ENCODE measurements at places on chromosomes 3 and 15.

- no peak for DNase-seq
These were observed 338.9 kb upstream of the GBE1 start for GRCh38 chr3:82100378-82100777.

DNA sequence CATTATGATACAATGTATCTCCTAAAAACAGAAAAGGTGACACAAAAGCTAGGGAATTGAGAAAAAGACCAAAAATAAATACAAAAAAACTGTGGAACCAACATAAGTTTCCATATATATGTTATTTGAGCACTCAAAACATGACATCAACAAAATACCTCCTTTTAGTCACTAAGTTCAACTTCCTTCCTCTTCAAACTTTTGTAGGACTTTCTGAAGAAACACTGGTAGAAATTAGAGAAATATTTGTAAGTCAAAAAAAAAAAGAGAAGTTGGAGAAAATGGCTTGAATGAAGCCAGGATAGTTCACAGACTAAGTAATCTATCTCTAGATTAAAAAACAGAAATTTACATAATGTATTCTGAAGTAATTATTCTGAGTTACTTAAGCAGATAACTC lies 208.4 kb upstream of the ALCAM start:
- no peak for DNase-seq

DNA sequence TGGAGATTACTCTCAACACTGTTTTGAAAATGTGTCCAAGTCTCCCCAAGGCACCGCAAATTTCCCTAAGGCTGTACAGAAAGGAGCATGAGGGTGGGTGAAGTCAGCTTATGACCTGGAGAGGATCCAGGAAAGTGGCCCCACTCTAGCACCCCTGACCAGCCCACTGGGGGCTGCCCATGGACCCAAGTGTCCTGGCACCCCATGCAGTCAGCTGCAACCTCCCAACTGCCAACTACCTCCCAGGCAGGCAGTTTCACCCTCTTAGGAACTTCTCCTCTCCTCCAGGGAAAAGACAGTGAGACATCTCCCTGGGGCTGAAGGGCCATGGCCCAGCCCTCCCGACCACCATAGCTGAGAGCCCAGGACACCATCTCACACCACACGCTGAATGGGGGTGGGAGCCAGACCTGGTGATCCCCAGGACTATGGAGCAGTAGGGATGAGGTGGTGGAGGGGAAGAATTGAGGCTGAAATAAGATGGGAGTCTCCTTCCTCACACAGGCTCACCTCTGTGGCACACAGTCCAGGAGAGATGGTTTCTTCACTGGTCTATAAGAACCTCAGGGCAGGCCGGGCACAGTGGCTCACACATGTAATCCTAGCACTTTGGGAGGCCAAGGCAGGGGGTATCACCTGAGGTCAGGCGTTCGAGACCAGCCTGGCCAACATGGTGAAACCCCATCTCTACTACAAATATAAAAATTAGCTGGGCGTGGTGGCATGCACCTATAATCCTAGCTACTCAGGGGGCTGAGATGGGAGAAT lies 104.4 kb downstream of the DAPK2 start:
- DNase-seq: no peak

- DNase-seq: no peak
These were observed 29.5 kb upstream of the SMAD3 start for GRCh38 chr15:67035886-67036285.

GRCh38 chr15:40756938-40757337 lies 1.9 kb upstream of the RMDN3 start:
- DNase-seq: no peak

GRCh38 chr3:80734483-80734882 lies 966.7 kb upstream of the ROBO1 start:
- no peak for DNase-seq

GRCh38 chr3:13276438-13277195 lies 143.5 kb downstream of the NUP210 start:
- DNase-seq: no peak

GRCh38 chr3:52742418-52743041 lies 28.2 kb downstream of the NEK4 start:
- DNase-seq: no peak

- DNase-seq: no peak
These were observed 26.3 kb upstream of the BNC1 start for GRCh38 chr15:83310521-83311456.

GRCh38 chr3:182726258-182727142 lies 66.8 kb upstream of the ATP11B start:
- no peak for DNase-seq

- DNase-seq: no peak
These were observed 228.1 kb upstream of the C2CD4B start for GRCh38 chr15:62393196-62393595.

GRCh38 chr15:59295261-59296001 lies 77.2 kb downstream of the MYO1E start:
- no peak for DNase-seq

DNA sequence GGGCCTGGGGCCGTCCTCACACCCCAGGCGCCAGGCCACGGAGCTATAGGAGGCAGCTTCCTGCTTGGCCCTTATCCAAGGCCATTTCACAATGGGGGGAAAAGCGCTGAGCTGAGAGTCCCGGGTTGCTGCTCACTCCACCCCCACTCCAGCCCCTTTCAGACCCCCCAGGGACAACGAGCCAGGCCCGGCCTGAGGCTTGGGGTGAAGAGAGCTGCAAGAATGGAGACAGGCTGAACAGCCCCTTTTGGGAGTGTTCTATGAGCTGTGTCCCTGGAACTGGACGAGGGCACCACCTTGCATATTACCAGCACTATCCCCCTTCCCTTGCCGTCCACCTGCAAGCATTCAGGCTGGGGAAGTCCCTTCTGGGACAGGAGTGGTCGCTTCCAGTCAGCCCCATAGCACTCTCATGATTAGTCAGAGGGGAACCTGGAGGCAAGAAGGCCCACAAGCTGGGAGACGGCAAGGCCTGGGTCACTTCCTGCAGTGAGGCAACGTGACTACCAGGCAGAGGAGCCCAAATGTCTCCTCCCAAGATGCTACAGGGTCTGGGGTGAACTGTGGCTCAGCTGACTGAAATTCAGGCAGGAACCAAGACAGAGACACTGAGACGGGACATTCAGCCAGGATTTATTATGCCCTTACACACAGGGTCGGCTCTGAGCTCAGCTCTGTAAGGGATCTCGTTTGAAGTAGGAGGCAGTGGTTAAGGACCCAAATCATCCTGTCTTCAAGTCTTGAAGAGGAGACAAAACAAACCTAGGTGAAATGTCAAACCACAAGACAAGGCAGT lies 8.6 kb upstream of the SRP14 start:
- DNase-seq: no peak

DNA sequence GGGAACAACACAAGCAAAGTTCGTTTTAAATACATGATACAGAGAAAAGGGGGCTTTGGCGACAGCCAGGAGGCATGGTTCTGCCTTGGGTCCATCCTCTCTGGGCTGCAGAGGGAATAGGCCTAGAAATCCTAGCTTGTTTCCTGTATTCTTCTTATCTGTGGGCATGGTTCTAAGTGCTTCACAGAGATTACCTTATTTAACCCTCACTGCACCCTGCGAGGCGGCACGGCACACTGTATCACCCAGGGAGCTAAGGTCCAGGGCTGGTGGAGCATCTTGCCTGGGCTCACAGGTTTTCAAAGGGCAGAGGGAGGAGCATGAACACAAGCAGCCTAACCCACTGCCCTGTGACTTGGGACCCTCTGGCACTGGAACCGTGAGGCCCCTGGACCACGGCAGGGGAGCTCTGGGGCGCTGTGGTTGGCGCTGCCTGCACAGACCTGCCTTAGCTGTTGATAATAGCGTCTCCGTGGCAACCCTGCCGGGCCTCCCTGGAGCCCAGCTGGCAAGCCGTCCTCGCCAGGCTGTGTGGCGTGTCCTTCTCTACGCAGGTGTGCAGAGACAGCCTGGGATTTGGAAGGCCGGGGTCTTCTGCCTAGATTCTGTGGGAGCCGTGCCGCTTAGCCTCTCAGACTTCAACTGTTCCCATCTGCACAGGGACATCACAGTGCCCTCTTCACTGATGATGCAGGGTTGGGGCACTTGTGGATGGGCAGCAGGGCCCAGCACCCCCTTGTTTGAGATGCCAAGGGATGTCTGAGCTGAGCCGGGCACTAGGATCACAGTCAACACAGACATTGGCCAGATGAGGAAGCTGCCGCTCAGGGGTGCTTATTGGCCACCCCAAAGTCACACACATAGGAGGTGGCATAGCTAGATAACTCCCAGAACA lies 154.6 kb upstream of the TLE3 start:
- no peak for DNase-seq

GRCh38 chr3:170553788-170554757 lies 31.8 kb downstream of the SLC7A14 start:
- no peak for DNase-seq

DNA sequence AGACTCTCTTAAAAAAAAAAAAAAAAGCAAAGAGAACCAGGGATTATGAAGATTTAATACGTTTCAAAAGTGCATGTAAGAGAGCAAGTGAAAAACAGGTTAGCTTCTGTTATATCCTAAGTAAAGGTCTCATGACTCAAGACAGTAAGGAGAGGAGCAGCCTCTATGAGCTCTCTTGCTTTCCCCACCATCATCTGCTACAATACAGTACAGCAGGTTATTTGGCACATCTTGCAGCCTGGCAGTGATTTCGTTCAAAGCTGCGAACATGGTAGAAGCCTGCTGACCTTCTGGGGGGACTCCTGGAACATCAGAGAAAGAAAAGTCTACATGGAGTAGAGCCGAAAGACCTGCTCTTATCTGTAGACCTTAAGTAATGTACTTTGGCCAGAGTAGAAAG lies 129.2 kb upstream of the PLXND1 start:
- DNase-seq: no peak

- DNase-seq: no peak
These were observed 4.1 kb upstream of the MYO1E start for GRCh38 chr15:59376733-59377132.

- no peak for DNase-seq
These were observed 95.9 kb downstream of the GALK2 start for GRCh38 chr15:49265911-49266310.

DNA sequence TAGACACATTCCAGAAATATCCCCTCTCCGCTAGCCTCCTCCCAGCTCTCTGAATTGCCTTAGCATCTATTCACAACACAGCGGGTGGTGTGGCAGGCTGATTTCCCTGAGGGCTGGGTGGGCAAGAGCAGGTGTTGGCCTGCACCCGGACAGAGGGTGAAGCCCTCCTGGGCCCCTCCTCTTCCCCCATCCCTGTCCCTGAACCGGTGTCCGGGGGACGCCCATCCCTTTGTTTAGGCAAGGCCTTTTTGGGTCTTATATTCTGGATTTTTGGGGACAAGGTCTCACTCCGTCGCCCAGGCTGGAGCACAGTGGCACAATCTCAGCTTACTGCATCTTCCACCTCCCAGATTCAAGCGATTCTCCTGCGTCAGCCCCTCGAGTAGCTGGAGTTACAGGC lies 55.2 kb upstream of the KLHL25 start:
- no peak for DNase-seq

DNA sequence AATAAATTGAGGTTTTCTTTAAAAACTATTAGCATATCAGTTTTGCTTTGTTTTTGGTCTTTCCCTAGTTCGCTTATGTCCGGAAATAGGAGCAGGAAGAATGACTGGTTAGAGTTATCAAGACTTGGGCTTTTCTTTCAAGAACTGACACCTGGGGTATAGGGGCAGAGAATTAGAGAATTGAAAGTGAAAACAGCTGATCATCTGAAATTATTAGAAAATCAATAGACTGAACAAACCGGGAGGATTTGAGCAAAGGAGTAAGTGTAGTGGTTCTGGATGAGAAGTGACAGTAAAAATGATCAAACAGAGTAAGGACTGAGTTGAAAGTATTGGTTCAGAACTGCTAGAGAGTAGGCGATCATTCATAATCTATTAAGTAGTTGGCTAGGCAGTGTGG lies 6.0 kb downstream of the MINDY2 start:
- DNase-seq: no peak

DNA sequence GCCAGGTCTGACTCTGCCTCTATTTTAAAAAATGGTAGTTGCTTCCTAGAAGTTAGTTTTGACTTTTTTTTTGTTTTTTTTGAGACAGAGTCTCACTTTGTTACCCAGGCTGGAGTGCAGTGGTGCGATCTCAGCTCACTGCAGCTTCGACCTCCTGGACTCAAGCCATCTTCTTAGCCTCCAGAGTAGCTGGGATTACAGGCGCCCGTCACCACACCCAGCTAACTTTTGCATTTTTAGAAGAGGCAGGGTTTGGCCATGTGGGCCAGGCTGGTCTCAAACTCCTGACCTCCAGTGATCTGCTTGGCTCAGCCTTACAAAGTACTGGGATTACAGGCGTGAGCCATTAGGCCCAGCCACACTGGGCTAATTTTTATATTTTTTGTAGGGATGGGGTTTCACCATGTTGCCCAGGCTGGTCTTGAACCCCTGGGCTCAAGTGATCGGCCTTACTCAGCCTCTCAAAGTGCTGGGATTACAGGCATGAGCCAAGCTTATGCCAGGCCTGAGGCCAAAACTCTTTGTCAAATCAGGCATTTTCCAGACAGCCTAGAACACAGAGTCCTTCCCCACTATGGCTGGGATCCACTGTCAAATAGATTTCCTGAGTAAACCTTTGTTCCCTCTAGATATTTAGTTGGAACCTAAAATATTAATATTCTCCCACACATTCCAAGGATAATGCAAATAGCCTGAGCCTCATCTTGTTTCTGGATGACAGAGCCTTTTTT lies 13.7 kb downstream of the C3orf62 start:
- no peak for DNase-seq

DNA sequence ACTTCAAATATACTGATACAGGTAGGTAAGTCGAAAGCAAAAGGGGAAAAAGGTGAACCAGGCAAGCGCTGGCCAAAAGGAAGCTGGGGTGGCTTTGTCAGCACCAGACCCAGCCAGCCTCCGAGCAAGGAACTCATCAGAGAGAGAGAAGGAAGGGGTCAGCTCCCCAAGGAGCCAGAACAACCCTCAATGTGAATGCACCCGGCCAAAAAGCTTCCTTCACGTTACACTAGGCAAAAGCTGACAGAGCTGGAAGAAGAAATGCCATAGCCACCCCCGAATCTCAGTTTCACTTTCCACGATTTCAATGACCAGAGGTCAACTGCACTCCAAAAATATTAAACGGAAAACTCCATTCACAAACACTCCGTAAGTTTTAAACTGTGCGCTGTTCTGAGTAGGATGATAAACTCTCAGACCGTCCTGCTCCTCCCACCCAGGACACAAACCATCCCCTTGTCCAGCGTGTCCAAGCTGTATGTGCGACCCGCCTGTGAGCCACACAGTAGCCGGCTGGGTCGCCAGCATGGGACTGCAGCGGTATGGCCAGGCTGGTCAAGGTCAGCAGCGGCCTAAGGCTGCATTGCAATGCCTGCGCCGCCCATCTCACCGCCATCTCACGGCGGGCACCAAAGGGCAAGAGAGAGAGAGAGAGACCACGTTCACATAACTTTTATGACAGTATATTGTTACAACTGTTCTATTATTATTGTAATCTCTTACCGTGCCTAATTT lies 29.7 kb downstream of the CYFIP1 start:
- DNase-seq: no peak

GRCh38 chr15:62071711-62072308 lies 5.0 kb downstream of the C2CD4A start:
- no peak for DNase-seq

DNA sequence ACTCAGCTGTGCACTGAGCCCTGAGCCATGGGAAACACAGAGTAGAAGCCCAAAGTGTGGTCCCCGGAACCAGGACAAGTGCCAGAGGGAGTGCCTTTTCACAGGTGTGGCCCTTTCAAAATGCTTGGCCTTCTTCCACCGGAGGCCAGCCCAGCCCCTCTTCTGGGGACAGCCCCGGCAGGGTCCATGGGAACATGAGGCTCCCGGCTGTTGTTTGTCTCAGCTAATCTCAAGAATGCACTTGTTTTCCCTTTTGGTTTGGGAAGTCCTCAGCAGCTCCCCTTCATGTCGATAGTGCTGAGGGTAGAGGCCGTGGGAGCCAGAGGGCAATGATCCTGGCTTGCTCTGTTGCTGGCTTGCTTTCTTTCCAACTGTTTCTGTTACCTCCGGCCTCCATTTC lies 91.1 kb upstream of the MRPS22 start:
- no peak for DNase-seq
